T-helper 1 cell (primary cell): ENCODE measurements at places on chromosomes 2 and 18.

DNA sequence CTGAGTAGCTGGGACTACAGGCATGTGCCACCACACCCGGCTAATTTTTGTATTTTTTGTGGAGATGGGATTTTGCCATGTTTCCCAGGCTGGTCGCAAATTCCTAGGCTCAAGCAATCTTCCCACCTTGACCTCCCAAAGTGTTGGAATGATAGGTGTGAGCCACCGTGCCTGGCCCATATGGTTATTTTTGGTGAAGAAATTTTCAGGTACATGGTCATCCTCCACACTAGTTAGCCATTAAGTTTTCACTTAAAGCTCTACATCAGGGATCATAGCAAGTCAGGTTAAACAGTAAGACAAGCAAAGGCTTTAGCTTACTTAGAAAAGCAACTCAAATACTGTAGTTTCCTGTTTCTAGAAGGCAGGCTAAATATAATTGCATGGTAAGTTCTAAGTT, 104.3 kb upstream of the GRB14 start:
- DNase-seq, result no peak

- DNase-seq, result no peak
These were observed 2.1 kb downstream of the TMEM247 start for GRCh38 chr2:46481198-46482193.

DNA sequence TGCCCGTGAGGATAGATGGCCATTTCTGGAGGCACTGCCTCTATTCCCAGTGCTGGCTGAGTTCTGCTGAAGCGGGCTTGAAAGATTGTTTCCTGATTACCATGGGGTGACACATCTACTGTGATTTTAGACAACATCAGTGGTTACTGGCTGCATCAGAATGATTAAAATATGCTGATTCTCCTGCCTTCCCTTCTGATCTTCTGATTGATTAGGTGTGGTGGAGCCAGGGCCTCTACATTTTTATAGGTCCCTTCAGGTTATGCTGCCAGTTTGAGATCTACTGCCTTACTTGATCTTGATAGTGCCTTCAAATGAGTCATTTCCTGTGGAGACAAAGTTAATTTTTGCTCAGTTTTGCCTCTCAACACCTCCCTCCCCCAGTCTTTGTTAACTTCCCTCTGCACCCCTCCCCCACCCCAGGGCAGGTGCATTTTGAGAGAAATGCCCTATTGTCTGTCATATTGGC, 31.6 kb upstream of the SNORC start:
- DNase-seq, result peak; percentile 29

DNA sequence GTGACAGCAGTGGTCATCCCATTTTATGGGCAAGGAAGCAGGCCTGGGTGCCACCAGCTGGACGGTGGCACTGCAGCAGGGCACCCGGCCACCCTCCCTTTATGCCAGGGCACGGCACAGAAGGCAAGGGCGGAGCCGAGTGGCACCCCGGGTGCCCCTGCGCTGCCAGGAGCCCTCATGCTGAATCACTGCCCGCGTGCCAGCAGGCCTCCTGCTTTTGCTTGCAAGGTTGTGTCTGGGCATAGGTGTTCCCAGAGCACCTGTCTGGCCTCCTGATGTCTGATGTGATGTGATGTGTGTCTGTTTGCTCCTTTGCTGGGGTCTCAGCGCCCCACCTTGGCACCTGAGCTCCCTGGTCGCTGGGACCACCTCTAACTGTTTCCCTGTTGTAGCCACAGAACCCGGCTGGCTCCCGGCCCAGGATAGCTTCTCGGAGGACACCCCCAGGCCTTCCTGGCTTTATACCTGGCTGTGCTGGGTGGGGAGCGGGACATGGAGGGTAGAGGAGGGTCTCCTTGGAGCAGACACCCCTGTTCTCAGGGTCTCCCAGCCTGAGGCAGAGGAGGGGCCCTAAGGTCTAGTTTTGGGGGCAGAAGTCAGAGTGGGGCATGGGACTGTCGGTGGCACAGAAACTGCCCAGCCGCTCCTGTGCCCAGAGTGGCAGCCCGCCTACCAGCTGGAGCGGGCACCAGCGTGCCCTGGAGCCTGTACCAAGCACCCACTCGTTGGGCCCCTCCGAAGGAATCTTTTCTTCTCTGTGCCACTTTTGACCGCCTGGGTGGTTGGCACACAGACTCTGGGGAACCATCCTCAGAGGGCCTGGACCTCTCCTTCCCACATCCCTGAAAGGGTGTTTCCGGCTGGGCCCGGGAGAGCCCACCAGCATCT, 3.6 kb downstream of the GPC1 start:
- DNase-seq, result no peak

DNA sequence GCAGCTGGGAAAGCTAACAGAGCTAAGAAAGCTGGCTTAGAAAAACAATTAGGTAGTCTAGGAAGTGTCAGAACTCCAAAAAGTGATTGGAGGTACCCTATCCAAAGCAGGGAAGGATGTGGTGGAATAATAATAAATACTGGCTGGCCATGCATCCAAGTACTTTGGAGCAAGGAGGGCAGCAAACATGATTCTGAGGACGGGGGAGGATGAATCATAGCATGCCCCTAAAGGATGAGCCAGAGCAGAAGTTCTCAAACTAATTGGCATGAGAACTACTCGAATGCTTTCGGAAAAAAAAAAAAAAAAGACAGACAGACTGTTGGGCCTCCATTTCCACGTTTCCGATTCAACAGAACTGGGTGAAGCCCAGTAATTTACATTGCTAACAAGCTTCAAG, 2.4 kb downstream of the CWC22 start:
- no peak for DNase-seq

GRCh38 chr2:126921066-126921465, 22.4 kb downstream of the TEX51 start:
- no peak for DNase-seq

- DNase-seq, result no peak
These were observed 8.6 kb upstream of the TMEM214 start for GRCh38 chr2:27024188-27024587.

- no peak for DNase-seq
These were observed 12.9 kb upstream of the GEMIN6 start for GRCh38 chr2:38765149-38765548.

- DNase-seq, result no peak
These were observed 209.8 kb downstream of the KCNJ3 start for GRCh38 chr2:154908327-154908726.

DNA sequence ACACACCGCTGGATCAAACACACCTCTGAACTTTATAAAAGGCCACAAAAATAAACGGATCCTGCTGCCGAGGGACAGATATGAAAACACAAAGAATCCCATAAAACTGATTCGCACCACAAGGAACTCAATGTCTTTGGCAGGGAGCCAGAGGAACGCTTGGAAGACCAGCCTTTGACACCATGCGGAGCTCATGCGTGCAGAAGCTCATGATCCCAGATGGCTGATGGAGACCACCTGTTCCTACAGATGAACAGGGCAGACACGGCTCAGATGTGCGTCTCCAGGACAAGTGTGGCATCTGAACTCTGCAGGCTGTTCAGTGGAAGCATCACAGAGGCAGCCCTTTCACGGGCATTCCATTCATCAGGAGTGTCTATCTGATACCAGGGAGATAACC, 24.9 kb downstream of the COPS9 start:
- no peak for DNase-seq

DNA sequence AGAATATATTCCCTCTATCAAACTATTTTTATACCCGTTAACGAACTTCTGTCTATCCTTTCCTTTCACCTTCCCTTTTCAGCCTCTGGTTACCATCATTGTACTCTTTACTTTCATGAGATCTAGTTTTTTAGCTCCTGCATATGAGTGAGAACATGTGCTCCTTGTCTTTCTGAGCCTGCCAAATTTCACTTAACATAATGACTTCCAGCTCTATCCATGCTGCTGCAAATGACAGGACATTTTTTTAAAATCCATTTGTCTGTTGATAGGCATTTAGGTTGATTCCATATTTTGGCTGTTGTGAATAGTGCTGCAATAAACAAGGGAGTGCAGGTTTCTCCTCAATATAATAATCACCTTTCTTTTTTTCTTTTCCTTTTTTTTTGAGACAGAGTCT, 8.2 kb upstream of the CCDC195 start:
- DNase-seq, result no peak

DNA sequence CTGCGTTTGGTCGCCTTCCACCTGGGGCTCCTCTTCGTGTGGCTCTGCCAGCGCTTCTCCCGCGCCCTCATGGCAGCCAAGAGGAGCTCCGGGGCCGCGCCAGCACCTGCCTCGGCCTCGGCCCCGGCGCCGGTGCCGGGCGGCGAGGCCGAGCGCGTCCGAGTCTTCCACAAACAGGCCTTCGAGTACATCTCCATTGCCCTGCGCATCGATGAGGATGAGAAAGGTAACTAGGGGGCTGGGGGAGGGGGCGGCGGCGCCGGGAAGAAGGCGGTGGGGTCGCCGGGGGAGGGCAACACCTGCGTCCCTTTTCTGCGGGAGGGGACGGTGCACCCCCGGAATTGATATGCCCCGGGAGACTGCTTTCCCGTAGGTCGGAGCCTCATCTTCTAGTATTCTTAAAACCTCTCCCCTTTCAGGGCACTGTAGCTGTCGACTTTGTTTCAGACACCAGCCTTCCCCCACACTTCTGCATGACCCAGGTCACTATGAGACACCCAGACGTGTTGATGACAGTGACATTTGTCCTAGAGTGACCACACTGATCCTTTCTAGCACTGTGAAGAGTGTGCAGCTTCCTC, 755 bp downstream of the SPAST start:
- DNase-seq, result peak; percentile 9

- DNase-seq, result no peak
These were observed 1081.8 kb upstream of the TMEFF2 start for GRCh38 chr2:193276560-193276959.

GRCh38 chr2:73759904-73760303, 20.0 kb downstream of the DUSP11 start:
- DNase-seq, result no peak

DNA sequence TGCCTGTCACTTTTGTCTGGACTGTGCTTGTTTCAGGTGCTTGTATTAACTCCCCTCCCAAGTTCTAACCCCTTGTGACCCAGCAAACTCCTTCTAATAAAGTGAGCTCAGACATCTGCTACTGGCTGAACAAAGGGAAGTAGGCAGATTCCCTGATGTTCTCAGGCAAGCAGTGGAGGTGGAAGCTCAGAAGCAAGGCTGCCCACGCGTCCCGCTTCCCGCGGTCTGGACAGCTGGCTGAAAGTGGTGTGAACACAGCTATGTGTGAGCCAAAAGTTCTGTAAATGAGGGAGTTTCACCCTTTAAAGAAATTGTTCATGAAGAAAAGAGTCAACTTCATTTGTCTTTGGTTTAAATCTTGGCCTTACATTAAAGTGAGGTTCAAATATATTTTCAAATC, 40.0 kb downstream of the NAPG start:
- no peak for DNase-seq

- no peak for DNase-seq
These were observed 734.8 kb upstream of the NXPH2 start for GRCh38 chr2:139514951-139515350.

GRCh38 chr2:148360662-148361061, 283.9 kb upstream of the EPC2 start:
- DNase-seq, result no peak

DNA sequence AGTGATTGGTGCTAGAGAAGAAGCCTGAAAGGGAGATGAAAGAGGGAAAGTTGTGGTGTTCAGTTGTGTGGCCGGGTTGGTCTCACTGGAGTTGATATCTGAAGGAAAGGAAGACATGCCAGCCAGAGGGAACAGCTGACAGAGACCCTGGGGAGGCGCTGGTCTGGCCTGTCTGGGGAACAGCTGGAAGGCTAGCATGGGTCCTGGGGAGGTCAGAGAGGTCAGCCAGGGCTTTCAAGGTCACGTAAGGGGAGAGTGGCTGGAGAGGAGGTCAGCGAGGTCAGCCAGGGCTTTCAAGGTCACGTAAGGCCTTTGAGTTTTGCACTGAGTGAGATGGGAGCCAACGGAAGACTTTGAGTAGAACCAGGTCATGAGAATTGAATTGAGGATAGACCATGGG, 11.0 kb downstream of the DYSF start:
- no peak for DNase-seq

DNA sequence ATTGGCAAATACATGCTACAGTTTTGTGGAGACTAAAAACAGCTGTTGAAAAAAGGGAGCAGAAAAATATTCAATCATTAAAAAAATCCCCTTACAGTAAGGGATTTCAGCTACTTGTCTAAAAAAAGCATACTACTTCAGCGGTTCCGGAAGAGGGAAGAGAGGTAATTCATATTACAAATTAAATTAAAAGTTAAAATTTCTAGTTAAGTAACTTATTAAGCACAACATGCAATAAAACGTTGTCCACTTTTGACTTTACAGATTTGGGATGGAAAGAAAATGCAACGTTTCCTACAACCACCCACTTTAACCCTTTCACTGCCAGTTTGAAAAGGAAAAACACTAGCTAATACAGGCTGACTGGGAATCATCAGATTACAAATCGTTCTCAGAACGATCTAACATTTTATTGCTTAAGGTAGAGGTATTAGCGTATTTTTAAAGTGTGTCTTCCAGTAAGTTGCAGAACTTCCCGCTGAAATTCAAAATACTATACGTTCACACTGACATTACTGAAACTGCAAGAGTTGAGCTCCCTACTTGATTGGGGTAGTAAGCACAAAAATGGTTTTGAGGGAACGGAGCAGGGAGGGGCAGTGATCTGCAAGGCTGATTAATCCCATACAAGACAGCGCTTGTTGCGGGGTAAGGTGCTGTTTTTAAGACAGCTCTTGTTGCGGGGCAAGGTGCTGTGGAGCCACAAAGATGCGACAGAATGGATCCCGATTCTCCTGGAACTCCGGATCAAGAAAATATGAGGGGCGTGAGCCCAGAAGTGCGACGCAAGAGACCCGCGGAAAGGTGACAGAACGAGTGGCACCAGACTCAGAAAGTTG, 743 bp downstream of the HADHA start:
- DNase-seq, result no peak

DNA sequence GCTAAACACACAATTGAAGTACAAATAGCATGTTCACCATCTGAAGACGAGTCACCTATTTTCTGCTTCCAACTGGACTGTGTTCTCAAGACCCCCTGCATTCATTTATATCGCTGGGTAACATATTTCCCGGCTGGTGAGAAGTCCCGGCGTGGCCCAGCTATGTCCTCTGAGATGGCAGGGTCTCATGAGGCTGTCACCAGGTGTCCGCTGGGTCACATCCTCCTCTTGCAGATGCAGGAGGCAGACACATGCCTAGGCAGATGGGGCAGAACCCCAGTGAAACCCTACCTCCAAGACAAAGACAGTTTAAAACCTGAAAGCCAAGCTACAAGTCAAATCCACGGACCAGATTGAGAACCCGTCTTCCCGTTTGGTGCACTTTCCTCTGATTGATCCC, 36.8 kb upstream of the UBE2F start:
- no peak for DNase-seq

GRCh38 chr2:179428649-179429048, 164.0 kb upstream of the SESTD1 start:
- DNase-seq, result no peak

GRCh38 chr2:240123821-240124650, 12.1 kb downstream of the COPS9 start:
- DNase-seq, result no peak

- DNase-seq, result no peak
These were observed 69.1 kb downstream of the MIB1 start for GRCh38 chr18:21809725-21810124.
